Left forelimb (tissue), 1 donor: ENCODE measurements at places on chromosomes 6 and 20.

GRCh38 chr6:52512199-52512598, 64.7 kb downstream of the TRAM2 start:
- DNase-seq: no peak

- DNase-seq: no peak
These were observed 44.8 kb downstream of the TXNDC5 start for GRCh38 chr6:7865781-7866180.

DNA sequence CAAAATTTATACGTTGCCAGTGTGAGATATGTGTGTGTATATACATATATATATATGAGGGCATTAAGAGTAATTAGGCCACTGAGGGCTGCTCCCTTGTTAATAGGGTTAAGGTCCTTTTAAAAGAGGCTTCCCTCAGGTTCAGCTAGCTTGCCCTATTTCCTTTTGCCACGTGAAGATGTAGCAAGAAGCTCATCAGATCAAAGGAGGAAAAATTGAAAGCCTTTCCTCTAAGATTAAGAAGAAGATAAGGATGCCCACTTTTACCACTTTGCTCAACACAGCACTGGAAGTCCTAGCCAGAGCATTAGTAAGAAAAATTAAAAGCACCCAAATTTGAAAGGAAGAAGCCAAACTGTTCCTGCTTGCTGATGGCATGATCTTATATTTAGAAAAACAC, 33.2 kb upstream of the ISM1 start:
- no peak for DNase-seq

DNA sequence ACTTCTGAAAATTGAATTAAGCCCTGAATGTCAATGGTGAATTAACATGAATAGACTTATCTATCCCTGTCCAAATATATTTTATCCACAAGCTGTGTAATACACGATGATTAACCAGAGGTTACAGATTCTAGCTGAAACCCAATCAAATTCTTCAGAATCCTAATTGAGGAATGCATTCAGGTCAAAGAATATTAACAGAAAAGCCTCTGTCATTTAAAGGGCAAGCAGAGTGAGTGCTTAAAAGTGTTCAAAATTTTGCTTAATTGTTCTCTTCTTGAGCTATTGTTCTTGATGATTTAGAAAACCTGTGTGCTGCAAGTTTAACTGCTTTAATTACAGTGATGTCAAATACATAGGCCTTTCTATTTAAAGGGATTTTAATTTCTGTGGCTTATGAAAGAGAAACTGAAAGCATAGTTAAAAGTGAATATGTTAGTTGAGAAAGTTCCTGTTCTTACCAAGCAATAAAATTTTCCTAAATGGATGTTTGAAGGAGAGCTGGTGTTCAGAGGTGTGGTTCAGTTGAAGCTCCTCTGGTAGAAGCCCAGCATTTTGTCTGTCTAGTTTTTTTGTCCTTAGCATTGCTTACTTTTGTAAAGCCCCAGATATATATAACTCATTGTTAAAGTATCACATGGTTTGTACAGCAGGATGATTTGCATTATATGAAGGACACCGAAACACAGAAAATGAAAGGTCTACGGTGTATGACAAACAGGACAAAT, 466.3 kb upstream of the PLCB4 start:
- DNase-seq: no peak

GRCh38 chr6:22146931-22147701, 149.7 kb downstream of the PRL start:
- peak; percentile 72 for DNase-seq

GRCh38 chr20:36467076-36467999, 74.0 kb upstream of the MYL9 start:
- no peak for DNase-seq

GRCh38 chr6:38155621-38156204, 336.2 kb downstream of the ZFAND3 start:
- no peak for DNase-seq

DNA sequence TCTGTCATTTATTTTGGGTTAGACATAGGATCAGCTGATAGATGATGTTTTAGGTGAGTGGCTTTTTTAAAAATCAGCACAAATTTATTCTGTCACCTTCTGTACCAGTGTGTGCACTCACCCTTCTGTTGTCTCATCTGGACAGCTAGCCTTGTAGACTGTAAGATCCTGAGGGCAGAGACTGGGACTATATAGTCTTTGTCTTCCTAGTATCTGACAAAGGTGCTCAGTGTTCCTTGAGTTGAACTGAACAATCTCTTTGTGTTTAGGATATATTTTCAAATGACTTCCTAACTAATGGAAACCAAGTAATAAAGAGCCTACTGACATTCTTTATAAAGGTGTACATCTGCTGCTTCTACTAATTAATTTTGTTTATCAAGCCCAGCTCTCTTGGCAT, 3.0 kb downstream of the DCBLD1 start:
- no peak for DNase-seq

DNA sequence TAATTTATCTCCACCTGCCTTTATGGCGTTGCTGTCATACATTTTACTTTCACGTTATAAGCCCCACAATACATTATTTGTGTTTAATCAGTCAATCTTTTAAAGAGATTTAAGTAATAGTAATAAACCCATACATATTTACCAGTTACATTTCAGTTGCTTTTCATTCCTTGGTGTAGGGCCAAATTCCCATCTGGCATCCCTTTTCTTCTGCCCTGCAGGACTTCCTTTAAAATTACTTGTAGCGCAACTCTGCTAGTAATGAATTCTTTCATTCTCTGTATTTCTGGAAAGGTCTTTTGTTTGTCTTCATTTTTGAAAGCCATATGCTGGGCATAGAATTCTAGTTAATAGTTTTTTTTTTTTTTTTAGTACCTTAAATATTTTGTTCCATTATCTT, 24.9 kb downstream of the ZNF334 start:
- no peak for DNase-seq

DNA sequence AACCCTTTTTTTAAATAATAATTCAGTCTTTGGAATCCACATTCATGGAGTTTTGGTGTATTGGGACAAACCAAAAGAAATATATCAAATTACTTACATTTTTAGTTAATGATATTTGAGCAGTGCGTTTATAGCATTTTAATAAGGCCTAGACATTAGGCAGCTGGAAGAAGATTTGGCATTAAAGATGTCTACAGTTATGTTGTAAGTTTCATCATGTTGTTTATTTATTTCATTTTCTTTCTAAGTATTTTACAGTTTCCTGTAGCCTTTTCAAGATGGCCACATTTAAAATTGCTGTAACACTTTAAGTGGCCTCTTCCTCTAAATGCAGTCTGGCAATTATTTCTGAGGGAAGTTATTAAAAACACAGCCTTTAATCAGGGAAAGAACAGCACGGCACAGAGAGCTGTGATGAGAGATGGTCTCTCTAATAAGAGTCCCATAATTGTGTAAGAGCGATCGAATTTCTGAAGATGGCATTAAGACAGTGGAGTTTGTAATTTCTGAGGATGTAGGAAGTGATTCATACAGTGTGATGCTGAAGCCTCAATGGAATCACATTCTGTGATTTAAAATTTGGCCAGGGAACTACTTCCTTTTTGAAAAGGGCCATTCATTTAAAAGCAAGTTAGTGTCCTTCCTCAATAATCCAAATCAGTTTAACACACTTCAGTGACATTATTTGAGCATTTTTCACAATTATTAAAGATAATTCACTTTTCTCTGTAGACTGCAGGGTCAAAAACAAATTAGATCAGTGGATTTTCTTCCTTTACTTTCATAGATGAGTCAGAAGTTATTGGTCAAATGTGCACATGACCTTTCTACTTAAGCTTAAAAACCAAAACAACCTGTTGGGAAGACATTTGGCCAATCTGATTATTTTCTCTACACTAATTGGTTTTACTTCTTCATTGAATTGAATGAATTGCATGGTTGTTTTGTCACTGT, 52.4 kb upstream of the EDN3 start:
- no peak for DNase-seq

DNA sequence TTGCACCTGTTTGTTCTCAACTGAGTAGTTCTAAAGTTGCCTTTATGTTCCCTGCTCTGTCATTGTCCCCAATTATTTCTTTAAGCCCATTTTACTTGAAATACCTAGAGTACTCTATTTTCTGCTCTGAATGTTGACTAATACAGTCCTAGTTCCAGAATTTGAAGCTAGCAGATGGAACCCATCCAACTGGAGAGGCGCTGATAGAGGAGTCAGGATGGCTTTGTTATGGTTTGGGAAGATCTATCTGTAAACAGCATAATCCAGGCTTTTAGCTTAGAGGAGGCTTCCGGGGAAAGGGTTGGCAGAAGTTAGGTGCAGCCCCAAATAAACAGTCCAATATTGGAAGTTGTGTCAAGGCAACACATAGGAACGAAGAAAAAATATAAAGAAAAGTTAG, 927.7 kb downstream of the TFAP2A start:
- no peak for DNase-seq

DNA sequence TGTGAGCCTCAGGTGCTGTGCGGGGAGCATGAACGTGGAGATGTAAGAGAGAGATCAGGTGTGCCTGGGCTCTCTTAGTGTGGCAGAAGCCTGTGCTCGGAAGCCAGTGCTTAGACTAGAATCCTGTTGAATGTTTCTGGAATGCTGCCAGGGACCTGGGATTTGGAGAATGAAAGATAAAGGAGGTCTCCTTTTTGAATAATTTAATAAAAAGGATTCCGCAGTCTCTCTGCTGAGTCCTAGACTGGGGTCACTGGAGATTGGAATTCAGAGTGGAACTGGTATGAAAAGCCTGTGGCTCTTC, 18.8 kb upstream of the EFCAB8 start:
- DNase-seq: no peak

DNA sequence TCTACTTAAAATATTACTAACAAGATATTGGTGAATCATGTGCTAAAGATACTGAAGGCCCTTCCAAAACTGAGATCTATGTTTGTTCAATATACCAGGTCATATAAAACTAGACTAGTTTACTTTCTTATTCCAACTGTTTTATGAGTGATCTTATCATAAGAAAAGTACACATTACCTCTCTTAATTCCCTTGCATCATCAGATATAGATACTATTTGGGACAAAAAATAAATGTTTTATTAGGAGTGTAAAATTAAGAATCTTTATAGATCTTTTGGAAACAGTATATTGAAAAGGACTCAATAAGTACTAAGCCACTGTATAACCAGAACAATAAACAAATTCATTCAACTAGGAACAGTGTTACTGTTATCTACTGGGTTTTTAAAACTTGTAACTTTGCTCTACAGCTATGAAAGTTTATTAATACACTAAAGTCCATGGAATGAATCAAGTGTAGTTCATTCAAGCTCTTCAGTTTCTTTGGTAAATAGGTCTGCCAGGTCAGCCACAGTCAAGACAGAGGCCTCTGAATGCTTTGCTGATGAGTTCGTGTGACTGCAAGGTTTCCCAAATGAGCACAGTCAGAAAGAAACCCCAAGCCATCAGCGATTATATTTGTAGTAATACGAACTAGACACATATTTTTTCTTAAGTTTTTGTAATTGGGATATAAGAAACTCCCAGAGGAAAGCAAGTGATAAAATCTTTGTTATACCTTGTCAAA, 71.8 kb upstream of the FBXO30 start:
- no peak for DNase-seq

DNA sequence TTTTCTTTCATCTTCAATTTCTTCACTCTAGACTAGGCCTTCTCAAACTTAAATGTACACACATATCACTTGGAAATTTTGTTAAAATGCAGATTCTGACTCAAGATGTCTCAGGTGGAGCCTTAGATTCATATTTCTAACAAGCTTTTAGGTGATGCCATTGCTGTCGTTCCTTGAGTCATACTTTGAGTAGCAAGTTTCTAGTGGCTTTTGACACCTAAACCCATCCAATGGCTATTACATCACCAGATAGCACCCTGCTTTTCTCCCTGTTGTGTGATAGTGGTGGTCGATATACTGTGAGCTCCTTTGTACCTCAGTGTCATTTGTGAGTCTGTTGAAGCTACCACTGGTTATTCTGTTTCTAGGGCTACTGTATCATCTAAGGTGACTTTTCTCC, 34.8 kb upstream of the BAG2 start:
- no peak for DNase-seq

- no peak for DNase-seq
These were observed 175.9 kb upstream of the CITED2 start for GRCh38 chr6:139550361-139550760.
